ENCODE measurements at places on chromosomes 12 and 14.

GRCh38 chr12:26196421-26196716 lies 996 bp downstream of the SSPN start:
- no peak for DNase-seq

DNA sequence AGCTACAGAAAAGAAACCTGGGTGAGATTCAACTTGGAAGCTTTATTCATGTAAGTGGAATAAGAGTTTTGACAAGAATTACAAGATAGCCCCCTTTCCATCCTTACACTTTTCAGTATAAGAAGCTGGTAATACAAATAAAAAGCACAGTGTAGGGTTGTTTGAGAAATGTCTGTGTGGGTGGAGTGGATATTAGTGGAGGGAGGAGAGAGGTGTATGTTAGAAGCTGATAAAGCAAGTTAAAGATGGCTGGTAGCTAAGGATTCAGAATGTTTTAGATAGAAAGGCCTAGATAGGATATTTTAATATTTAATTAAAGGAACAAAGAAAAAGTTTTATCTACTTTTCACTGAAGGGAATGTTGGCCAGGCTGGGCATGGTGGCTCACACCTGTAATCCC lies 12.5 kb downstream of the CFAP54 start:
- no peak for DNase-seq

DNA sequence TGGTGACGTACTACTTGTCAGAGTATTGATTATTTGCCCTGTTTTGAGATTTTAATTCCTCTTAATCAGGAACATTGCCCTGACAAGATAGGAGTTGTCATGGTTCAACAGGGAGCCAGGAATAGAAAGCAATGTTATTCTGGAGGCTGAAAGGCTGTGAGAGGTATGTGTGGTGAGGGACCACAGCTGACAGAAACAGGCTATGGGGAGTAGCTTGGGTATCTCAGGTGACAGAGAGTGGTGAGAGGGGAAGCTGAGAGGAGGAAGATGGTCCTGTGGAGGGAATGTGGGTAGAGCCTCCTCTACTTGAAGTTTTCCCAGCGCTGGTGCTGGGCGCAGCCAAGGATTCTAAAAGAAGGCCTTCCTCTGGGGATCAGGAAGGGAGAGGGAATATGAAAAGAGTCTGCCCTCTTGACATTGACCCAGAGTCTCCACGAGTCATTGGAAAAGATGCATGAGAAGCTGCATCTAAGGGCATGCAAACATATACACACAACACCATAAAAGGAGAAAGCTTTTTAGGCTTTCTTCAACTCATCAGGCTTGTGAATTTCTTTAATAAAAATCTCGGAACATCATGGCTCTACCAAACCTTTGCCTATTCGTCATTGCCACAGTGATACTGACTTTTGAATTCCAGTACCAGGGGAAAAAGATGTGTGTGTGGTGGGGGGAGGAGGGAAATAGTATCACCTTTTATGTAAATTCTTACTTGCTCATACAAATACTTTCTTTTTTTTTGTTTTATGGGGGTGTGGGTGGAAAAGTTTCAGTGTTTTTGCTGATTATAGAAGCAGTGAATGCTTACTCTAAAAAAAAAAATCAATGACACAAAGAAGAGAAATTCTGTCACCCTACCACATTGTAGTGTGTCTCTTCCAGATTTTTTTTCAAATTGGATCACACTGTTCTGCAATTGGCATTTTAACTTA lies 39.9 kb upstream of the DHRS7 start:
- no peak for DNase-seq

DNA sequence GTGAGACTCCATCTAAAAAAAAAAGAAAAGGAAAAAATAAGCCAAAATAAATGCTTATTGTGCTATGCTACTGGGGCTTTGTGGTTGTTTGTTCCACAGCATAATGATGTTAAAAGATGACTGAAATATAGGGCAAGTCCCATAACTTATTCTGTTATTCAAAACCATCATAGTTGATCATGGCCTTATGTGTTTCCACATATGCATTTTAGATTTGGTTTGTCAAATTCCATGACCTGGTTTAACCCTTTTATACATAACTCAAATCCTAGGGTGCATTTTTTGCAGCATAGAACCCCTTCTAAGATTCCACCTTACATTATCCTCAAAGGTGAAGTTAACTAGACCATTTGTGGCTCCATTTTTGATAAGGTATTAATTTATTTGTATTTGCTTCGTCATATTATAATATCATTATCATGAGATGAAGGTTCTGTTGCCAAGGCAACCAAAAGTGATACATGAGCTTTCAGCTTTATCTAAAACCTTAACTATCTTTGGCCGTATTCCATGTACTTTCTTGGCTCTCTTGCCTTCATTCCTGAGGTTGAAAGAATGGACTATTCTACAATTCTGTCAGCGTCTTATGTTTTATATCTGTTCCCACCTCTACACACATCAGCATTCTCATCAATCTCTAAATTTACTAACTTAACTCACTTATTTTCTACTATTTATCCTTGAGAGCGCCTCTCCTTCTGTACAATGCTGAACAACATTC lies 138.7 kb upstream of the DYRK2 start:
- no peak for DNase-seq

DNA sequence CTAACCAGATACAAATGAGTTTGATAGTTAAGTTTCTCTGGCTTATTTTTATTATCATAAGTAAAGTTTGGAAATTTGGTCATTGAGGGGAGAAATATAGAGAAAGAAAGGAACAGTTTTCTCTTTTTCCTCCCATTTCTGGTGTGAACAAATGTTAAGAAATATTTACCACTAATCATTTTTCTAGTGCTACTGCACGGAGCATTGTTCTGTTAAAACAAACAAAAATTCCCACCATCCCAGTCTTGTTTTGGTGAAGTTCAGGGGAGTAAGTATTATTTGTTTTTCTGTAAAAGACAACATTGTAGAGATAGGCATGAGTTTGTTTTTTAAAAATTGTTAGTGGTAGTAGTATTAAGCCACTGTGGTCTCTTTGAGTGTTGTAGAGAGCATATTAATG lies 135.3 kb downstream of the FGD4 start:
- no peak for DNase-seq

- DNase-seq: no peak
These were observed 81.5 kb downstream of the DPF3 start for GRCh38 chr14:72812292-72812851.

- DNase-seq: no peak
These were observed 259.6 kb downstream of the ITPR2 start for GRCh38 chr12:26573225-26573909.

GRCh38 chr14:99513946-99514551 lies 32.8 kb downstream of the CCNK start:
- no peak for DNase-seq

All from stimulated activated naive CD4-positive, alpha-beta T cell treated with Interleukin-2 at 50 U/mL for 16 hours (primary cell).